CD4-positive, CD25-positive, alpha-beta regulatory T cell (primary cell): ENCODE measurements at places on chromosomes 6 and 20. TPM values are rescaled to one million over a fixed set of nuclear protein-coding genes. Genes with fewer than 3 reads are reported as not detected.

DNA sequence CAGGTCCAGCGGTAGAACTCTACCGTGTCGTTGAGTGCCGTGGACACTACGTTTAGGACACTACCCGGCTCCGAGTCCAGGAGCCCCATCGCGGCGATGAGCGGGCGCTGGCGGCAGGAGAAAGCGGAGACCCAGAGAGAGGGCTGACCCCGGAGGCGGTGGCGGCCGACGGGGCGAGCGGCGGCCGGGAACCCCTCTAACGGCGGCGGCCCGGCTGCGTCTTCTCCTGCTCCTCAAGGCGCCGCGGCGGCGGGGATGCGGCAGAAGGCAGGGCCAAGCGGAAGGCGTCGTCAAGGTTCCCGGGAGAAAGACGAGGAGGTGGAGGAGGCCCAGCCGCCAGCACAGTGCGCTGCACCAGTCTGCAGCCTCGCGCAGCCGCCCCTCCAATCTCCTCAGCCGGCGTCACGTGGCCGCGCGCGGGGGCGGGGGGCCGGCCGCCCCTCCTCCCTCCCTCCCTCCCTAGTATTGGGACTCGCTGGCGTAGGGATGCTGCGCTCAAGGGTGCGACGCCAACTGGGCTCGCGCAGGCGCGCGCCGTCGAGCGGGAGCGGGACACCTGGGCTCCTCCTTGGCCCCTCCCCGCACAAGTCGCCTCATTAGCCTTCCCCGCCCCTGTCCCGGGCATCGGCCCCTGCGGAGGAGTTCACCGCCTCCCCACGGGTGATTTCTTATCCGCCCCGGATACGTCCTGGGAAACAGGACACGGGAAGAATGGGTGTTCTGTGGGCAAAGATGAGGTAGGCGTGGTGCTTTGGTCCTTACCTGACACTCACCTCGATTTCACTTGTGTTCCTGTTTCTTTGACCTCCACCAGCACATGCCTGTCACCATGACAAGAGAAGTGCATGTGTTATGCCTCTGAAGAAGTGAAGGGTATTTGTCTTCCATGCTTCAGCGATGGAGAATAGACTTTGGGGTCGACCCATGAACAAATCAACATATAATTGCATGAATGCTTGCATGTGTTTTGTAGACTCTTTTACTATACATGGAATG lies at the start of gene ELOVL4:
Gene ELOVL4, minus strand, starts transcription at position 363 of the 996 bp plus-strand sequence. Its CDS starts 274 bp downstream, at position 89.
- DNase-seq, result peak; percentile 41

- no peak for DNase-seq
Observed at GRCh38 chr6:146997062-146997461, 207.2 kb upstream of the STXBP5 start.

- no peak for DNase-seq
Observed at GRCh38 chr6:146056506-146056905, 27.6 kb downstream of the GRM1 start.

GRCh38 chr20:21682521-21682954 lies 22.9 kb upstream of the PAX1 start:
- DNase-seq, result no peak

DNA sequence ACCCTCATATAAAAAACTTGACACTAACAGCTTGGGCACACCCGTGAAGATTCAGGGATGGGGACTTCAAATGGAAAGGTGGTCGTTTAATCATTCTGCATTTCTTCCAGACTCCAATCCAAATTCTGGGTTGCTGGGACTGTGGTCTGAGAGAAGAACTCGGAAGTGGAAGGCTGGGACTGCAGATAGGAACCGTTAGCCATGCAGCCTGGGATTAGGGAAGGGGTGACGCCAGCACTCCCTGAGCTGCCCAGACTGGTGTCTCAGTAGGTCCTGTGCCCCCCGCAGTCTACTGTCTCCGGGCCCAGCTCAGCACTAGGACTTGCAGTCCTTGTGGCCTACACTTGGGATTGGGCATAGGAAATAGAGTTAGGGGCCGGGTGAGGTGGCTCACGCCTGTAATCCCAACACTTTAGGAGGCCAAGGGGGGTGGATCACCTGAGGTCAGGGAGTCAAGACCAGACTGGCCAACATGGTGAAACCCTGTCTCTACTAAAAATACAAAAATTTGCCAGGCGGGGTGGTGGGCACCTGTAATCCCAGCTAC lies 511 bp upstream of the CLIC1 start:
- DNase-seq, result no peak

- DNase-seq, result no peak
Observed at GRCh38 chr6:15444881-15445280, 199.0 kb downstream of the JARID2 start.

DNA sequence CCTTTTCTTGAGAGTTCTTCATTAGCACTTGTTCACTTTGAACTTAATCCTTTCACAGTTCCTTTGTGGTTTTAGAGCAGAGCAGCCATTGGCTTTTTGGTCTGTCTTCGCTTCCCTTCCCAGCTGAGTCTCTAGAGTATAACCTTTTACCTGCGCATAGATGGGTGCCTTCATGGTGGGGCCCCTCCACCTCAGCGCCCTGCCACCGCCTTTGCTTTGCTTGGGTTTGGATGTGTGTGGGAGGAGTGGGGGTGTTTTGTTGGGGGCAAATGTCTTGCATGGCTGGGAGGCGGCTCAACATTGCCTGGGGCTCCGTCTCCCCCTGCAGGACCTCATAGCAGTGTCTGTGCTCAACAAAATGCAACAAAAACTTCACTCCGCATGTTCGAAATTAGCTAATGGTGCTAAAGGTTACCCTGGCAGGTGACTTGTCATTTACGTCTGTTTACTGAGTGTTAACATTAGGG lies 11.9 kb downstream of the PYGB start:
- DNase-seq, result peak; percentile 41

GRCh38 chr6:34242252-34243130 lies 5.8 kb downstream of the HMGA1 start:
- no peak for DNase-seq

DNA sequence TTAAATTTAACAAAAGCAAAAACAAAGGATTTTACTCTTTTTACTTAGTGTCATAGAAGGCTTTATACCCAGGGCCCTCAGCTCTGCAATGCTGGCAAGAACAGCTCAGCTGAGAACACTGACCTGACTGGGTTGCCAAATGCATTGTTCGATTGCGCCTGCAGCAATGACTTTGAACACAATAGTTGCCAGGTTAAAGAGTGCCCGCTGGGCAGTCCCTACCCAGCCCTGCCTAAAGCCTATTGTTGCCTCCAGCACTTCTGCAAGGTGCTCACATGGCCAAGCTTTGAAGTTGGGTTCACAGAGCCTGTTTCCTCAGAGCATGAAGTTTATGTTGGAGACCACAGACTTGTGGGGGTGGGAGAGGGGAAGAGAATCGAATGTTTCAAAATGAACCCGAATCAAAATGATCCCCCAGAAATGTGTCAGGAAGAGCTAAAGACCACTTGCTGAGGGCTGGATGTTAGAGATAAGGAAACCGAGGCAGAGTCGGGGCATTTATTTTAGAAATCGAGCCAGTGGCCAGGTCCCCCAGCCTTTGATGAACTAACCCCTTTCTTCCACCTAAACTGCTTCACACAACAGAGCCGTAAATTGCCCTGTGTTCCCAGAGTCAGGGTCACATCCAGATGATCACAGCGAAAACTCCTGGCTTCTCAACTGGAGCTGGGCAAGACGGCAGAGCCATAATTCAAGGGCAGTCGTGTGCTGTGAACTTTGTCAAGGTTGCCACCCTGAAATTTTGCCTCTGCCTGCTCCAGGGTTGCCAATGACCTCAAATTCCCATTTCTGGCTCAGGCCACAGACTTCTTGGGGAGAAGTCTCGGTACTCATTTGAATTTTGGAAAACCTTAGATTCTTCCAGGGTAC lies 55.0 kb downstream of the FOXA2 start:
- DNase-seq, result no peak

DNA sequence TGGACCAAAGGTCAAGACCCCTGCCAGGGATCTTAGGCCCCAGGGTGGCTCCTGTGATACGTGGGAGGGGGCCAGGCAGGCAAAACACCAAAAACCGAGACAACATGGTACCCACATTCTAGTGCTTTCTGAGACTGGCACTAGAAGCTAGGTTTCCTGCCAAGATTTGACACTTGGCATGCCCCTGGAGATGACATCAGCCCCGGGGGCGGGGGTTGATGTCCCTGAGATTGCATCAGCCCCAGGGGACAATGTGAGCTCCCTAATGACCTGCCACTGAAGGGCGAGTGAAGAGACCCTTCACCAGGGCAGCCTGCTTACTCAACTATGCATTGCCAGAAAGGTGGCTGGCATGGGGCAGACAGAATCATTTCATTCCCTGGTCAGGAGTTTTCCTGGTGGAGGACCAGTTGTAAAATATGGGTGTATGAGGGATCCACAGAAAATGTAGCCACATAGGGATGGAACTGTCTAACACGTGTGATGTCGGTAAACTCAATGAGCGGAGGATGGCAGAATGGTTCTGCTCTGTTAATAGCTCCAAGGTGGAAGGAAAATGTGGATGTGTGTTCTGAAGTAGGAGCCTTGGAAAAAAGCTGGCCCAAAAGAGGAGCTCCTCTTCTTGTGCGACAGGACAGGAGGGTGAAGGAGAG lies 219.7 kb downstream of the UNC5CL start:
- no peak for DNase-seq

DNA sequence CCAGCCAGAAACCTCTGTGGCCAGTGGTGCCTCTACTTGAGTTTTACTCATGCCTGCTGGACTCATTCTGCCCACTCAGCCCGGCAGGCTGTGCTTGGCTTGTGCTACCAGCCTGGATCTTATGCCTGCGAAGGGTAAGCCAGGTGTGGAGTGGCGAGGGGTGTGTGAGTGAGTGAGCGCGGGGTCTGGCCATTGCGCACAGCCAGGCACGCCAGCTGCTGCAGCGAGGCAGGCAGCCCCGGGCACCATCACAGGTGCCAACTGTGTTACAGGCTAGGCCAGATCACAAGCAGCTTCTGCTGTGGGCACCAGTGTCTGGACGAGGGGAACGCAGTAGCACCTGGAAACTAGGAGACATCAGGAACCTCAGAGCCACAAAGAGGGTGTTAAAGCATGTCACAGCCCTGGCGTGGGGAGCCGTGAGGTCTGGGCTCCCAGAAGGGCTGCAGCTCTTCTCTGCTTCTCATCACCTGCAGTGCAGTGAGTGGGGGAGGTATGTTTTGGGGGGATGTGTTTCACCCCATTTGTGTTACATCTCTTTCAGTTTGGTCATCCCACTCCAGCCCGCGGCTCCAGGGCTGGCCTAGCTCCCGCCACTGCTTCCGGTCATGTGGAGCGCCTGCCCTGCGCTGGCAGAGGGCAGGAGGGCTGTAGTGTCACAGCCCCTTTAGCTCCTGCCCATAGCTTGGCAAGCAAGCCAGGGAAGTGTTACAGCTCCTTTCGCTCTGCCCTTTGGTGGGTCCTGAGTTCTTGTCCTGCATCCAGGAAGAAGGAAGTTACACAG lies 379.7 kb upstream of the IMPG1 start:
- DNase-seq, result no peak

- DNase-seq, result peak; percentile 70
Observed at GRCh38 chr20:23349338-23350195, 1.0 kb upstream of the NXT1 start.

GRCh38 chr6:44002593-44003344 lies 124.5 kb downstream of the MRPL14 start:
- peak; percentile 22 for DNase-seq

- DNase-seq, result no peak
Observed at GRCh38 chr6:134982161-134982560, 32.3 kb upstream of the ALDH8A1 start.

DNA sequence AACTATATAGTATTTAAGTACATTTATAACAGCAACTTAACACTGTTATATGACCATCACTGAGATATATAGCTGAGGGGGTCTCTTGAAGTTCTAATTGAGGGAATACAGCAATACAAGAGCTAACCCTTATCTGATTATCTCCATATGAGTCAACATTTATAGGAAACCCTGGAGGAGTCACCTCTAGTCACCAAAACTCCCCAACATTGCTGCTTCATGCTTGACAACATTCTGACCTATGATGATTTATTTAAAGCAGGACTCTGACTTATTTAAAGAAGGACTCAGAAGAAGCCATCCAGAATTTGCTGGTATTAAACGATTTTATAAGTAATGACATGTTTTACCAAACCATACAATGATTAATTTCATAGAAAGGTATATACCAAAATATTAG lies 182.6 kb upstream of the NOX3 start:
- no peak for DNase-seq

DNA sequence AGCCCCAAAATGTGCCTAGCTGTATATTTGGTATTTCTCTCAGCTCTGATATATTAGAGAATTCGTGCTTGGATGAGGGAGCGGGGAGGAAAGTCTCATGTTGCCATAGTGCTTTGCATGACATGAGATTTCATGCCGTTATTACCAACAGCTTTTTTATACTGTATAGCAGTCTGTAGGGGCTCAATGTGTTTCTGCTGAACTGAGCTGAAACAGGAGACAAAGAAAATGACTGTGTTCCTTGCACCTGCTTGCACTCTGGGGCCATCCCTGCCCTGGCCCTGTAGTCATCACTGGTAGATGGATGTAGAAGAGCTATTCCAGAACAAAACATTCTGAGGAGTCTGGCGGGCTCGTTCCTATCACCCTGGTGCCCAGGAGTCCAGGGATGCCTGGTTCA lies 128.0 kb upstream of the SASH1 start:
- DNase-seq, result no peak

GRCh38 chr6:20978151-20978614 lies 443.9 kb downstream of the CDKAL1 start:
- DNase-seq, result no peak

- DNase-seq, result no peak
Observed at GRCh38 chr6:10382728-10383330, 32.0 kb downstream of the TFAP2A start.

- no peak for DNase-seq
Observed at GRCh38 chr6:121187833-121188200, 146.5 kb downstream of the TBC1D32 start.

DNA sequence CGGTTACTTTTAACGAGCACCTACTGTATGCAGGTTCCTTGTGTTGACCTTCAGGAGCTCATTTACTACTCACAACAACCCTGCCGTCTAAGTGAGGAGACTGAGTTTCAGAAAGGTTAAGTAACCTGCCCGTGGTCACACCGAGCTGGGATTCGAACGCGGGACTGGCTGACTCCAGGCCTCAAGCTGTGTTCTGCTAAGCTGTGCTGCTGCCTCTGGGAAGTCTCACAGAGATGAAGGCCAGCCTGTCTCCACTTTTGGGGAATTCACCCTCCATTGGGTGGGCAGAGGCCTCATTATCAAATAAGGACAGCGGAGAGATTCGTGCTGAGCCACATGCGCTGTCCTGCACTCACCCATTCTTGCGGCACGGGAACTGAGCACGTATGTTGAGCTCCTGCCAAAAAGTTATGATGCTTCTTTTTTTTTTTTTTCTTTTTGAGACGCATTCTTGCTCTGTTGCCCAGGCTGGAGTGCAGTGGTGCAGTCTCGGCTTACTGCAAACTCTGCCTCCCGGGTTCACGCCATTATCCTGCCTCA lies 25.9 kb upstream of the MYT1 start:
- no peak for DNase-seq

GRCh38 chr6:26426691-26427450 lies 13.4 kb upstream of the BTN3A3 start:
- no peak for DNase-seq

GRCh38 chr6:46954837-46955451 lies 33.2 kb upstream of the ADGRF5 start:
- DNase-seq, result no peak

The PARD6B gene
- 5.0 TPM for total RNA-seq

The TFAP2C gene
- total RNA-seq, result not detected

The TMEM30A gene
- total RNA-seq, result 32.5 TPM

The JAG1 gene
- total RNA-seq, result 0.30 TPM

The OR2H1 gene
- total RNA-seq, result not detected

The PHACTR1 gene
- 1.6 TPM for total RNA-seq

The CD24 gene
- total RNA-seq, result 0.17 TPM

The CLPSL2 gene
- not detected for total RNA-seq

The GSTA4 gene
- total RNA-seq, result 1.4 TPM

The SIRPA gene
- not detected for total RNA-seq

The TNFRSF6B gene
- total RNA-seq, result not detected

The TAGAP gene
- total RNA-seq, result 330 TPM

The CFB gene
- total RNA-seq, result 0.64 TPM

The SULF2 gene
- total RNA-seq, result not detected
